ENCODE measurements at places on chromosomes 6 and 20. TPM values are rescaled to one million over a fixed set of nuclear protein-coding genes. Genes with fewer than 3 reads are reported as not detected.

CDKAL1 gene
- total RNA-seq: 19.9 TPM

KCNB1 gene
- 0.09 TPM for total RNA-seq

HLA-DRB5 gene
- 266 TPM for total RNA-seq

DEFB126 gene
- not detected for total RNA-seq

KHDC1 gene
- total RNA-seq: 2.3 TPM

EBF4 gene
- total RNA-seq: 2.9 TPM

BANF2 gene
- total RNA-seq: 0.14 TPM

TGM3 gene
- total RNA-seq: 0.28 TPM

C20orf144 gene
- 0.09 TPM for total RNA-seq

FAXC gene
- 2.9 TPM for total RNA-seq

TXLNB gene
- 11.2 TPM for total RNA-seq

NCOA7 gene
- 8.4 TPM for total RNA-seq

TMEM74B gene
- total RNA-seq: 0.47 TPM

All from thymus (tissue), 14 donors.